ENCODE measurements at places on chromosomes 11 and 22.

DNA sequence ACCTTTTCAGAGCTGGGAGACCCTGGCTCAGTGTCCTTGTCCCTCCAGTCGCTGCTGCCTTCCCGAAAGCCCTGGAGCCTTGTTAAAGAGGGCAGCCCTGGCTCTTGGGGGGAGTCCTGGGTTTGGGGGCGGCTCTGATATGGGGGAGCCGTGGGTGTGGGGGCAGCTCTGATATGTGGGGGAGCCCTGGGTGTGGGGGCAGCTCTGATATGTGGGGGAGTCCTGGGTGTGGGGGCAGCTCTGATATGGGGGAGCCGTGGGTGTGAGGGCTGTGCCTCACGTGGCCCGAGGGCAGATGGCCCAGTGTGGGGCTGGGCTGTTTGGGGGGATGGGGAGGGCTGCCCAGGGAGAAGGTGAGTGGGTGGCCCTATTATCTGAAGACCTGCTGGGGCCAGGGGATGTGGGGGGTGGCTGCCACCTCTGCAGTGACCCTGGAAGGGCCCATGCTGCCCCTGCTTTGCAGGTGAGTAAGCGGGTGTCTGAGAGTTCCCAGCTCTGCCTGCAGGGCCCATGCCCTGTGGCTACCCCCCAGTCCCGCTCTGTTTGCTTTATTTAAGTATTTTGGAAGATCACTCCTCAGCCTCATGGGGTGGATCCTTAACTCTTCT is 30.9 kb upstream of the GRAMD4 start:
- DNase-seq, result no peak

DNA sequence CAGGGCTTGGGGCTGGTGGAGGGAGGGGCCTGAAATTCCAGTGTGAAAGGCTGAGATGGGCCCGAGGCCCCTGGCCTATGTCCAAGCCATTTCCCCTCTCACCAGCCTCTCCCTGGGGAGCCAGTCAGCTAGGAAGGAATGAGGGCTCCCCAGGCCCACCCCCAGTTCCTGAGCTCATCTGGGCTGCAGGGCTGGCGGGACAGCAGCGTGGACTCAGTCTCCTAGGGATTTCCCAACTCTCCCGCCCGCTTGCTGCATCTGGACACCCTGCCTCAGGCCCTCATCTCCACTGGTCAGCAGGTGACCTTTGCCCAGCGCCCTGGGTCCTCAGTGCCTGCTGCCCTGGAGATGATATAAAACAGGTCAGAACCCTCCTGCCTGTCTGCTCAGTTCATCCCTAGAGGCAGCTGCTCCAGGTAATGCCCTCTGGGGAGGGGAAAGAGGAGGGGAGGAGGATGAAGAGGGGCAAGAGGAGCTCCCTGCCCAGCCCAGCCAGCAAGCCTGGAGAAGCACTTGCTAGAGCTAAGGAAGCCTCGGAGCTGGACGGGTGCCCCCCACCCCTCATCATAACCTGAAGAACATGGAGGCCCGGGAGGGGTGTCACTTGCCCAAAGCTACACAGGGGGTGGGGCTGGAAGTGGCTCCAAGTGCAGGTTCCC is at the start of gene APOC3:
Gene APOC3, plus strand, starts transcription at position 383 of the 659 bp plus-strand sequence. CDS start 676 bp downstream, outside the sequence.
- DNase-seq, result no peak

GRCh38 chr11:43576320-43576802 is 104.2 kb upstream of the HSD17B12 start:
- DNase-seq, result no peak

DNA sequence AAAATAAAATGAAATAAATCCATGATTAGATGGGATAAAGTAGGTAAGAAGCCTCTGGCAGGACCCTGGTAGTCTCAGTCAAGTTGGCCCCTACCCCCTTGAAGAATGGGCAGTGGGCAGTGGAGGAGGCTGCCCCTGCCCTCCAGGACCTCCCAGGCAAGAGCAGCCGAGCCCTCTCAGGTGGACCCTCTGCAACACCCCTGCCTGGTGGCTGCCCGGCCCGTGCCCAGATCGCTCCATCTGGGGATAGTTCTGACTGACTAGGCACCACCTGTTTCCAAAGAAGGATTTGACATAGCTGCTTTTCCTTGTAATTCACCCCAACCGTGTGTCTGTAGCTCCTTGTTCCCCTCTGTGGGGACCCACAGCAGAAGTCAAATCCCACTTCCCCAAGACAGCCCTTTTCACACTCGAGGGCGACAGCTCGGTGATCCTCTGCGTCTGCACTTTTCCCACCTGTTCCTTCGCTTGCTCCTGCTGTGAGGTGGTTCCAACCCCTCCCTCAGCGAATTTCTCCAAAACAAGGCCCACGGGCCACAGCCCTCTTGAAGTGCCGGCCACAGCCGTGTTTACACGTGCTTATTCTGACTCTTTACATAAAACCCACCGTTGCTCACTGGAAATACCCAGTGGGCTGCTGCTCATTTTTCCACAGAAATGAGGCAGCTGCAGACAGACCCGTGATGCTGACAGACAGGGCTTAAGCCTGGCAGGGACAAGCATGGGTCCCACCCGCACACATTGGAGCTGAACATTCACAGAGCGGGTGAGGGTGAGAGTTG is 5.5 kb upstream of the TMPRSS13 start:
- no peak for DNase-seq

Data from GM06990 (cell line).